Vein endothelial cell (primary cell): ENCODE measurements at places on chromosomes 6 and 20. TPM values are rescaled to one million over a fixed set of nuclear protein-coding genes. Genes with fewer than 3 reads are reported as not detected.

The DEF6 gene
- 0.96 and 0.98 TPM in 2 replicates for total RNA-seq

The NAPB gene
- 6.5 and 8.1 TPM in 2 replicates for total RNA-seq

The GMPR gene
- total RNA-seq = 16.6 and 17.6 TPM in 2 replicates

The MYLK4 gene
- total RNA-seq = 0.65 and 1.1 TPM in 2 replicates

The EYS gene
- total RNA-seq = under 0.01 and 3.2 TPM in 2 replicates

The BCAS1 gene
- total RNA-seq = not detected in 2 replicates

The VGLL2 gene
- not detected in 2 replicates for total RNA-seq

The TSPYL1 gene
- 70.2 and 72.1 TPM in 2 replicates for total RNA-seq

The PHIP gene
- total RNA-seq = 21.6 and 32.5 TPM in 2 replicates

The C6orf118 gene
- not detected in 2 replicates for total RNA-seq

The CLDN20 gene
- not detected in 2 replicates for total RNA-seq

The PPP1R3G gene
- 0.38 and 0.98 TPM in 2 replicates for total RNA-seq

The C20orf144 gene
- under 0.01 and 0.10 TPM in 2 replicates for total RNA-seq

The ZNF76 gene
- 22.3 and 24.8 TPM in 2 replicates for total RNA-seq

The CALHM4 gene
- total RNA-seq = 0.33 and 0.38 TPM in 2 replicates

The CGA gene
- not detected in 2 replicates for total RNA-seq

The RNASET2 gene
- 5.6 and 9.1 TPM in 2 replicates for total RNA-seq

The EPHA7 gene
- total RNA-seq = under 0.01 TPM in 1 of 2 replicates, not detected in the other

The ATG5 gene
- total RNA-seq = 38.2 and 43.5 TPM in 2 replicates

The PACSIN1 gene
- not detected in 2 replicates for total RNA-seq

The SPTLC3 gene
- total RNA-seq = 0.65 and 0.96 TPM in 2 replicates

The TPBG gene
- total RNA-seq = 8.2 and 16.3 TPM in 2 replicates

The OPN5 gene
- not detected in 2 replicates for total RNA-seq

The PBOV1 gene
- total RNA-seq = not detected in 2 replicates

The DEFB124 gene
- not detected in 2 replicates for total RNA-seq

The PPP1R16B gene
- 169 and 210 TPM in 2 replicates for total RNA-seq

The MYMX gene
- total RNA-seq = 0.96 and 0.98 TPM in 2 replicates
